ENCODE measurements at places on chromosomes 4 and X. TPM values are rescaled to one million over a fixed set of nuclear protein-coding genes. Genes with fewer than 3 reads are reported as not detected.

Gene SPANXN4
- total RNA-seq: not detected

Gene DACH2
- total RNA-seq: not detected

Gene CXCL9
- total RNA-seq: not detected

Gene SLC16A2
- total RNA-seq: 5.0 TPM

Gene SASH3
- total RNA-seq: not detected

Gene REPS2
- 0.37 TPM for total RNA-seq

Gene TMEM187
- total RNA-seq: 7.3 TPM

Gene PNCK
- 0.06 TPM for total RNA-seq

Gene DSPP
- total RNA-seq: not detected

Gene SPANXC
- total RNA-seq: not detected

Gene RENBP
- total RNA-seq: 18.8 TPM

Gene ATP6AP1
- total RNA-seq: 55.6 TPM

Gene MTNR1A
- not detected for total RNA-seq

Gene GABRG1
- not detected for total RNA-seq

Gene CXCL11
- not detected for total RNA-seq

Gene TMEM47
- total RNA-seq: 115 TPM

Gene BBS7
- 21.4 TPM for total RNA-seq

Gene NAP1L3
- 18.6 TPM for total RNA-seq

Measured in aortic smooth muscle cell (primary cell).